ENCODE measurements at places on chromosomes 16 and 17. TPM values are rescaled to one million over a fixed set of nuclear protein-coding genes. Genes with fewer than 3 reads are reported as not detected.

KLHDC4 gene
- total RNA-seq: 25.6 TPM

- no peaks in the 10 kb centered on the region for H3K36me3 ChIP-seq
- DNase-seq: no peak
- H3K27ac ChIP-seq: no peak overlapping the region
- H3K27me3 ChIP-seq: no peaks in the 10 kb centered on the region
- H3K4me1 ChIP-seq: no peaks in the 10 kb centered on the region
These were observed 32.1 kb downstream of the HELZ start for GRCh38 chr17:67212714-67213417.

GRCh38 chr16:83952587-83952939, 477 bp upstream of the OSGIN1 start:
- peaks cover 18% of the 10 kb centered on the region for H3K4me1 ChIP-seq
- no peaks in the 10 kb centered on the region for H3K27me3 ChIP-seq
- H3K27ac ChIP-seq: peak overlapping the region; percentile 76

KIF2B gene
- total RNA-seq: not detected

DNA sequence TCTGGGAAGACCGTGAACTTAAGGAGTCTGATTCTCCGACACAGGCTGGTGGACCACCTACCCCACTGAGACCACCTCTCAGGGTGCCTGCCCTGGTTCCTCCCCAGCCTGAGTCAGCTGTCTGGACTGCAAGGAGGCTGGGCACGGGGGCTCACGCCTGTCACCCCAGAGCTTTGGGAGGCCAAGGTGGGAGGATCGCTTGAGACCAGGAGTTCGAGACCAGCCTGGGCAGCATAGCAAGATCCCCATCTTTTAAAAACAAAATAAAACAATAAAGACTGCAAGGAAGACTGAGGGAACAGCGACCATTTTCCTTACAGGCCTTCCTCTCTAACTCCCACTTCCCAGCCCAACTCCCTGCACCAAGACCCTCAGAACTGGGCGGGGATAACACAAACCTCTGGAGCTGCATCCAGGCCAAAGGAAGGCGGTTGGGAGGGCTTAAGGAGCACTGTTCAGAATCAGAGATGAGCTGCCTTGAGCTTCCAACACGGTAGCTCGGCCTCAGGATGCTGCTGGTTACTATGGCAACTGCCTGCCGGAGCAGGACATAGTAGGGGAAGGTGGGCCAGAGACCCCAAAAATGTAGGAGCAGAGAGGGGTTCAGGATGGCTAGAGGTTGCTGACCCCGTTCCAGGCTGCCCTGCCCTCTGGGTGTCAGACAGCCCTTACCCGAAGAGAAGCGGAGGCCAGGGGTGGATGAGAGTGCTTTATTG, 4.4 kb downstream of the APOBR start:
- no peaks in the 10 kb centered on the region for H3K36me3 ChIP-seq
- no peaks in the 10 kb centered on the region for H3K4me1 ChIP-seq
- no peaks in the 10 kb centered on the region for H3K27me3 ChIP-seq
- H3K4me3 ChIP-seq: no peak overlapping the region
- no peak overlapping the region for H3K27ac ChIP-seq

LLGL2 gene
- 11.2 TPM for total RNA-seq

- H3K27ac ChIP-seq: no peak overlapping the region
- H3K4me3 ChIP-seq: no peak overlapping the region
- H3K27me3 ChIP-seq: no peaks in the 10 kb centered on the region
These were observed 94.4 kb downstream of the AATF start for GRCh38 chr17:37043201-37043600.

CCDC154 gene
- not detected for total RNA-seq

DNA sequence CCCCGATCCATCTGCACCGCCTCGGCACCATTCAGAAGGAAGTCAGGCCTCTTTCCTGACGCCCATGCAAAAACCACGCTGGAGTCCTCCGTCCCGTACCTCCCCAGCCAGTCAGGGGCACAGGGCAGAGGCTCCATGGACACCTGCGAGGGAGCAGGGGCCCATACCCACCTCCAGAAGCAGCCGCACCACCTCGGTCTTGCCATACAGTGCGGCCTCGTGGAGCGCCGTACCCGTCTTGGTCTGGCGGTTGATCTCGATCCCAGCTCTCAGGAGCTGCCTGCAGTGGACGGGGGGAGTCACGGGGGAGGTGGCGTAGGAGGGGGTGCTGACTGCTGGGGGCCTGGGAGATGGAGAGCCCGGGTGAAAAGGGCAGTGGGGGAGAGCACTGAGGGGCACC, 9.2 kb downstream of the CASKIN2 start:
- no peaks in the 10 kb centered on the region for H3K36me3 ChIP-seq
- no peak for DNase-seq
- peaks cover 5% of the 10 kb centered on the region for H3K4me1 ChIP-seq
- H3K27ac ChIP-seq: no peak overlapping the region
- H3K4me3 ChIP-seq: no peak overlapping the region

DNA sequence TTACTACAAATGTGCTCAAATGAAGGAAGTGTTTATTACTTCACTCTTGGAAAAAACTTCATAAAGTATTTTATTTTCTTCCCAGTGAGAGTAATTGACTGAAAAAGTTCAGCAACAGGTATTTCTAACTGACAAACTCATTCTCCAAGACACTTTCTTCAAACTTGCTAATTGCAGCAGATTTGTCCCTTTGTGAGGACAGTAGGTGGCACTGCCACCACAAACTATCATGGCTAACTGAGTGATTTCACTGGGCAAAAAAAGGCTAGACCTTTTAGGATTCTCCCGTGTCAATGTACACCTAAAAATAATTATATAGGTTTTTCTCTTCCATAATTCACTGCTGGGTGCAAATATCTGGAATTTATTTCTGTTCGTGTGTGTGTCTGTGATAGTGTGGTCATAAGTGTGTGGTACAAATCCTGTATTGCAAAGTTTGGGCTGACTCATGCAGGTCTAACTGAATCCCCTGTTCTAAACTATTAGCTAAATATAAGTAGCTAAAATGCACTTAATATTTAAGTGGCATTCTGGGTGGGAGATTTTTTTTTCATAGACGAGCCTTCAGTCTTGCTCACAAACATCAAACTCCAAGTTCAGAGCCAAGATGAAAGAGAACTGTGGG, 3.9 kb downstream of the HS3ST3A1 start:
- no peak overlapping the region for H3K4me3 ChIP-seq
- peaks cover 11% of the 10 kb centered on the region for H3K27me3 ChIP-seq
- H3K27ac ChIP-seq: no peak overlapping the region
- H3K4me1 ChIP-seq: peaks cover 16% of the 10 kb centered on the region

KRTAP4-2 gene
- not detected for total RNA-seq

GRCh38 chr16:72195609-72196008, 23.7 kb upstream of the PMFBP1 start:
- no peaks in the 10 kb centered on the region for H3K36me3 ChIP-seq
- H3K27ac ChIP-seq: no peak overlapping the region
- no peak overlapping the region for H3K4me3 ChIP-seq
- no peak for DNase-seq
- no peaks in the 10 kb centered on the region for H3K27me3 ChIP-seq
- H3K4me1 ChIP-seq: no peaks in the 10 kb centered on the region

- H3K4me3 ChIP-seq: no peak overlapping the region
- no peak for DNase-seq
- H3K27me3 ChIP-seq: no peaks in the 10 kb centered on the region
These were observed 1417.9 kb upstream of the GOT2 start for GRCh38 chr16:60151987-60152386.

DNA sequence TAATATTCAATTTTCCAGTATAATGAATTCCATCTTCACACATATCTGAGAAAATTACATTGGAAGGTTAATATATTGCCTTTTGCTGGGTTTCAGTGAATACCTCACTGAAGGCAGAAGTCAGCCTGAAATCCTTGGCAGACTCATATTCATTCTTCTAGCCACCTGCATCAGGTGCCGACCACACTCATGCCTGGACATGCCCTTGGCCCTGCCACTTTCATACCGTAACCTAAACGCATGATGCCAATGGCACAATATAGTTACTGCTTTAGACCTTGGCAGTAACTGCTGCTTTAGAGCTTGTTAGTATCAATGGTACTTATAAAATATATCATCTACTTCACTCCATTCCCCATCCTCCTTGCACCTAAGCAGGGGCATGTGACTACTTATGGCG, 817.6 kb upstream of the CDH8 start:
- DNase-seq: no peak
- H3K27ac ChIP-seq: no peak overlapping the region
- H3K4me1 ChIP-seq: no peaks in the 10 kb centered on the region
- no peak overlapping the region for H3K4me3 ChIP-seq
- H3K36me3 ChIP-seq: no peaks in the 10 kb centered on the region

GRCh38 chr17:82270651-82271050, 2.8 kb downstream of the CSNK1D start:
- H3K4me3 ChIP-seq: no peak overlapping the region
- peaks cover 34% of the 10 kb centered on the region for H3K4me1 ChIP-seq
- no peak overlapping the region for H3K27ac ChIP-seq
- no peaks in the 10 kb centered on the region for H3K36me3 ChIP-seq

GRCh38 chr17:40819528-40820125, 2.8 kb downstream of the KRT10 start:
- H3K27ac ChIP-seq: peak overlapping the region; percentile 92
- no peaks in the 10 kb centered on the region for H3K27me3 ChIP-seq
- H3K4me3 ChIP-seq: peak overlapping the region; percentile 40
- H3K36me3 ChIP-seq: no peaks in the 10 kb centered on the region
- DNase-seq: no peak
- H3K4me1 ChIP-seq: no peaks in the 10 kb centered on the region

CMTM2 gene
- 1.2 TPM for total RNA-seq

GRCh38 chr17:80813318-80813717, 178.3 kb upstream of the CHMP6 start:
- no peaks in the 10 kb centered on the region for H3K4me1 ChIP-seq
- H3K4me3 ChIP-seq: no peak overlapping the region
- no peak for DNase-seq

PRR15L gene
- total RNA-seq: not detected

DNA sequence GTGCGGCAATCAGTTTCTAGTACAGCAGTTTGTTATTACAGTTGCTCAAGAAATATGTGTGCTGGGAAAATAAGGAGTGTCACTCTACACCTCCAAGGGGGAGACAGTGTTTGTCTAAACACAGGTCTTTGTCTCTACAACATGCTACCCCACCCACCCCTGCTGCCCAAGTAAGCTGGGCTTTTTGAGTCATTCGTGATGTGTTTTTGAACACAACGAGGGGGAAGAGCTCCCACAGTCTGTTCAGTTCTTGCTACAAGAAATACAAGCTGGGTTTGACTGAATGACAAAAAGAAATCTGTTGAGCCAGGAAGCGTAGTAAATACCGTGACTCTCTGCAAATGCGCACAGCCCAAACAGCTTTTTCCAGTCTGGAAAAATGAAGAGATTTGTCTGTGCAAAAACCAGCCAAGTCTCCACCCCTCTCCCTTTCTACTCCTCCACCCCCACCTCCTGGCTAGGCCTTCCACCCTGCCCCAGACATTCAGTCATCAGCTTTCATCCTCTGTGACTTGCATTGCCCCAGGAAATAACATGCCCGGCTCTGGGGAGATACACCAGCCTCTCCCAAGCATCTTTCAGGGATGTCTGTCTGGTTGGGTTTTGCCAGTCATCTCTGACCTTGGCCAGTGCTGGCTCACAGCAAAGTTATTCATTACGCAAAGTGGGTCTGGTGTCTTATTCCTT, 25.7 kb downstream of the CHD9 start:
- H3K4me1 ChIP-seq: peaks cover 17% of the 10 kb centered on the region
- H3K27ac ChIP-seq: peak overlapping the region; percentile 75
- H3K27me3 ChIP-seq: no peaks in the 10 kb centered on the region
- H3K36me3 ChIP-seq: no peaks in the 10 kb centered on the region

GRCh38 chr16:70658921-70659320, 12.6 kb downstream of the IL34 start:
- no peaks in the 10 kb centered on the region for H3K36me3 ChIP-seq
- no peak for DNase-seq
- no peak overlapping the region for H3K27ac ChIP-seq
- H3K4me1 ChIP-seq: peaks cover 21% of the 10 kb centered on the region
- H3K27me3 ChIP-seq: no peaks in the 10 kb centered on the region

NUFIP2 gene
- 19.1 TPM for total RNA-seq

DNA sequence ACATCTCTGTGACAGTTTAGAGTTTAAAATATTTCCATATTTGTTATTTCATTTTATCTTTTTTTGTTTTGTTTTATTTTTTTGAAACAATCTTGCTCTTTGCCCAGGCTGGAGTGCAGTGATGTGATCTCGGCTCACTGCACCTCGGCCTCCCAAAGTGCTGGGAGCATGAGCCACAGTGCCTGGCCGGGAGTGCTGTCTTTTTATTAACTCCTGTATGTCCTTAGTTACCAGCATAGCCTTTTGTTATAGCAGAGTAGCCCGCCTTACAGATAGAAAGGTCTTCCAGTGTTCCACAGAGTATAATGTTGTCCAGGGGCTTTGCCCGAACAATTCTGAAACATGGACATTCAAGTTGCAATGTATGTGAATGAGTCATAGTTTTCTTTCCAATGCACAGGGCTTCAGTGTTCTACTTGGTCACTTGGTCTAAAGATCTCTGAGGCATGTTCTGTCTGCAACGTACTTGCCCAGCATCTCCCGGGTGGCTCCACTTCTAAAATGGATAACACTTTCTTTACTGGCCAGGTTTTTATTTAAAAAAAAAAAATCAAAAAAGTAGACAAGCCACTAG, 125.6 kb downstream of the KCNJ18 start:
- H3K36me3 ChIP-seq: no peaks in the 10 kb centered on the region
- H3K4me3 ChIP-seq: no peak overlapping the region
- no peak for DNase-seq
- H3K27me3 ChIP-seq: no peaks in the 10 kb centered on the region
- no peak overlapping the region for H3K27ac ChIP-seq

CCT6B gene
- total RNA-seq: 8.8 TPM

DNA sequence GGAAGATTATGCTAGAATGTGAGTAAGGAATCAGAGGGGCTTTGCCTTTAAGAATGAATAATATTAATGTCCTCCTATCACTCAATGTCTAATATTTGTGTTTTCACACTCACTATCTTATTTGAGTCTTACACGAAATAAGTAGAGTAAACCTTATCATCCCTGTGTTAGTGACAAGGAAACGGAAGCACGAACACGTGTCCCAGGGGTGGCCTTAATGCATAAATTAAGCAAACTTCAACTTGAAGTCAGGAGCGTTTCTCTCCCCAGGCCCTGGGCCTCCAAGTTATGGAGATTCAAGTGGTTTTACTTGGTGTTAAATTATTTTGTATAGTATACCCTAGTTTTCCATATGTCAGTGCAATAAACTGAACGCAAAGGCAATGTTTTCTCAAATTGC, 96.0 kb downstream of the WDR59 start:
- no peaks in the 10 kb centered on the region for H3K27me3 ChIP-seq
- no peaks in the 10 kb centered on the region for H3K36me3 ChIP-seq
- no peak overlapping the region for H3K4me3 ChIP-seq
- DNase-seq: no peak

DNA sequence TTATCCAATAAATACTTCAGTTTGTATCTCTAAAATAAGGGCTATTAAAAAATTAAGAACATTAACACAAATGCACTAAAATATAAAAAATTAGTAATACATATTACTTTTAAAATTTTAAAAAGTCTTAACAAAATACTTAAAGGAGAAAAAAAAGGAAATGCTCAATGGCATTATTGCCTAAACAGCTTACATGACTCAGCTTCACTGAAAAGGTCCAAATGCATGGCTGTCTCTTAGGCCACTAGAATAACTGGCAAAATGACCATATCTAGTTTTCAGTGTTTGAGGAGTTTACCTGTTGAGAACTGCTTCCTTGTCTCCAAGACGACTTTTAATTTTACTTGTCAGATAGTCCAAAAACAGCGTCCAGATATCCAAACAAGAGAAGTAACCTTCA, 66.0 kb downstream of the XPO6 start:
- no peak overlapping the region for H3K27ac ChIP-seq
- no peaks in the 10 kb centered on the region for H3K36me3 ChIP-seq
- H3K4me3 ChIP-seq: no peak overlapping the region
- H3K27me3 ChIP-seq: no peaks in the 10 kb centered on the region
- no peaks in the 10 kb centered on the region for H3K4me1 ChIP-seq
